ENCODE measurements at places on chromosomes 13 and 19. TPM values are rescaled to one million over a fixed set of nuclear protein-coding genes. Genes with fewer than 3 reads are reported as not detected.

DNA sequence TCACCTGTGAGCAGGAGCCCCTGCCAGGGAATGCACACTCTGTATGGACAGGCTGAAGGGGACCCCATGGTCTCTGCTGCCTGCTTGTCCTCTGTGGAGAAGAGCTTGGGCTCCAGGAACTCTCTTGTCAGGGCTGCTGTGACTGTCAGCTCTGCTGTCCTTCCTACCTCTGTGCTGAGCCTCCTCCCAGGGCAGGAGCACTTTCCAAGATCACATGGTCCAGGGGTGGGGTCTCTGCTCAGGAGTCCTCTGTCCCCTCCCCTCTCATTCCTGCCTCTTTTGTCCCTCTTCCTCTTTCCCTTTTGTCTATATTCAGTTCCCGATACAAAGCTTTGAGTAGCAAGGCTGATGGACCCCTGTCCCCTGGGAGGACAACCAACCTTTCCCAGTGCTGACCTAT lies at the start of gene CEACAM7:
Gene CEACAM7 (minus strand): TSS at position 173 of the 400 bp plus-strand sequence. CDS start 105 bp downstream, at position 68.
- no peak for DNase-seq

- no peak for DNase-seq
Observed at GRCh38 chr19:13220847-13221246, 70.6 kb downstream of the IER2 start.

GRCh38 chr19:51448011-51448410 lies 10.2 kb downstream of the SIGLEC8 start:
- no peak for DNase-seq

DNA sequence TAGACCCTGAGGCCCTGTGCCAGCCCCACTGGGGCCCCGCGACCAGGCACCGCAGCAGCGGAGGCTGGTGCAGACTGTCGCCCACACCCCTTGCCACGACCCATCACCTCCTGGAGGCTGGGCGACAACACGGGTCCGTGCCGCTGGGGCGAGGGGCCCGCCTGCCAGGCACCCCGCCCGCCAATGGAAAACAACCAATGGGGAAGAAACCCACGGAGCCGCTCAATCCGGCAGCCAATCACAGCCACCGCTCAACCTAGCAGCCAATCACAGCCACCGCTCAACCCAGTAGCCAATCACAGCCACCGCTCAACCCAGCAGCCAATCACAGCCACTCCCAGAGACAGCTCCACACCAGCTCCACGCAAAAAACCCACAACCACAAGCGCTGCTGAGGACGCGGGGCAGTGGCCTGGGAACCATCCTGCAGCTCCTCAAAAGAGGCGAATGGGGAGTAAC lies 29.7 kb downstream of the GPX4 start:
- no peak for DNase-seq

DNA sequence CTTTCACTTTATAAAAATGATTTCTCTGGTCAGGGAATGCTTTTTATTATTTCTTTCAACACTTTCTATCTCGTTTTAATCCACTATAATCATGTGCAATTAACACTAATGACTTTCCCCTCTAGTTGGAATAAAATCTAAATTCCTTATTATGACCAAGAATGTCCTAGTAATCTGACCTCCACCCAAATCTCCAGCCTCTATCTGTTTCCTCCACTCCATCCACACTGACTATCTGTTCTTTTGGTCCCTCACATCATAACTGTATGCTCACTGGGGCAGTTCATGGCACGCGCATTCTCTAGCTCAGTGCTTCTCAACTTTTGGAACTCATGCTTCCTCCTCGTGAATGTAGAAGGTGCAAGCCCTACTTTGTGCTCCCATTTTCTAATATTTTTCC lies 244.7 kb downstream of the POSTN start:
- DNase-seq: no peak

GRCh38 chr13:83738407-83738806 lies 143.9 kb downstream of the SLITRK1 start:
- DNase-seq: no peak

GRCh38 chr13:102212729-102213128 lies 189.1 kb downstream of the FGF14 start:
- DNase-seq: no peak

GRCh38 chr13:93686399-93686798 lies 459.8 kb downstream of the GPC6 start:
- DNase-seq: no peak

GRCh38 chr13:112061367-112062061 lies 5.4 kb upstream of the SOX1 start:
- DNase-seq: no peak

DNA sequence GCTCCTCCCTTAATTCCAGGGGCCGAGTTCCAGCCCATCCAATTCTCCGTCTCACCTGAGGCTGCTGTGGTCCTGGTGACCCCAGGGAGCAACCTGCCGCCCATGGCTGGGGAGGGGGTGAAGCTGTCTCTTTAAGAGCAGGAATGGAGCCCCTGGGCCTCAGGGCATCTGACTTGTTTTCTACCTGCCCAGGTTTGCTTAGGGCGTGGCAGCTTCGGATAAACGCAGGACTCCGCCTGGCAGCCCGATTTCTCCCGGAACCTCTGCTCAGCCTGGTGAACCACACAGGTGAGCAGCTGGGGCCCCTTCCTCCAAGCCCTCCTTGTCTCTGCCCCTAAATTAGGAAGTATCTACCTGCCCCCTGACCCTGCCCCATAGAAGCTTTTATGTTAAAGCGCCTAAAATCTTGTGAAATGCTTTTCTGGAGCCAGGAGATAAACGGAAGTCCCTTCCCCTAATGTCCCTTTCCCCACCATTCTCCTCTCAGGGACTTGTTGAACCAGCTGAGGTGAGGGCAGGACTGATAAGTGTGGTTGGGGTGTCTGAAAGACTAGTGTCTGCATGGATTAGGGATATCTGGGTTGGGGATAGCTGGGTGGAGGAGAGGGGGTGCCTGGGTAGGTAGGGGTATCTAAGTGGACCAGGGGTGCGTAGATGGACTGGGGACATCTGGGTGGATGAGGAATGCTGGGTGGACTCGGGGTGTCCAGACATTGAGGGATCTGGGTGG lies 614 bp downstream of the FXYD3 start:
- DNase-seq: no peak

DNA sequence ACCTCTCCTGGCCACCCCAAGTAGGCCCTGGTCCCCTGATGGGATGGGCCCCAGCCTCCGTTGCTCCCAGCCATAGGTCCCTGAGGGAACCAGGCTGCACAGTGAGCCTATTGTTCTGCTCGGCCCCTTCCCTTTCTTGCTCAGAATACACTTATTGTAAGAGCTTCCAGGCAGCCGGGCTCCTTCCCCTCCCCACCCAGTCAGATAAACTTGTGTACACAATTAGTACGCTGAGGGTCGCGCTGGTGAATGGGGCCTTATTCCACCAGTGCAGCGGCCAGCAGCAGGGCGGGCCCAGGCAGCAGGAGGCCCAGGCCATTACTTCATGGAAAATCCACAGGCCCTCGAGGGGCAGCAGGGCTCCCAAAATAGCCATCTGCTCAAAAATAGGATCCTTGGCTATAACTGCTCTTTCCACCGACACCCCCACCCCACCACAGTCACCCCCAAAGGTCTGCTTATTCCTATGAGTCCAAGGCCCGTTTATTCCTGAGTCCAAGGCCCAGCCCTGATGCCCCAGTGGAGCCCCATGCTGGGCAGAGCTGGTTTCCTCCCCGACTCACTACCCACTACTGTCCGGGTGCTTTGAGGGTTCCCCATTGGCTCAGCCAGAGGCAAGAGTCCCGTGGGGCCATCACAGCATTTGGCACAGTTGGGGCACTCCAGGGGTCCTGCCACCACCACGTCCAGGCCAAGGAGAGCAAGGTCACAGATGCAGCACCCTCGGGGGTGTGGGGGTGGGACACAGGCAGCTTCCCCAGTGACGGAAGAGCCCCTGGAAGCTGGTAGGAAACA lies 22.1 kb downstream of the CAPN12 start:
- DNase-seq: no peak

DNA sequence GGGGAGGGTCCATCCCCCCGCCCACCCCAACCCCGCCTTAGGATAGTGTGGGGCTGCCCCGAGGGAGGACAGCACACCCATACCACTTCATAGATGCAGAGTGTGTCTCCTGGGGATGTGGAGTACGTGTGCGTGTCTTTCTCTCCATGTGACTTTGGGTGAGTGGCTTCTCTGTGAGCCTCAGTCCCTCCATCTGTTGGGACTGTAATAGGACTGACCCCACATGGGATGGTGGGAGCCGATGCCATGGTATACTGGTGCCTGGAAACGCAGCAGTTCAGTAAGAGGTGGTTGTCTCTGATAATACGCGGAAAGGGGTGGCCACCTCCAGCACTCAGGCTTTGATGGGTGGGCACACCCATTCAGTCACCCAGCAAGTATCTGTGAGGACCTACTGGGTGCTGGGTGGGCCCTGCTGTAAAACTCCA lies 816 bp upstream of the PRKD2 start:
- DNase-seq: no peak

- peak; percentile 56 for DNase-seq
Observed at GRCh38 chr19:18590273-18591272, 2.0 kb downstream of the REX1BD start.

Gene MAP4K1
- 1.3 TPM for total RNA-seq

Gene ZIC5
- not detected for total RNA-seq

Gene OR1M1
- not detected for total RNA-seq

Gene VRK3
- total RNA-seq: 43.4 TPM

Gene PTGER1
- total RNA-seq: 5.5 TPM

Gene MED4
- 39.2 TPM for total RNA-seq

Gene SPACA6
- 12.6 TPM for total RNA-seq
